NCI-H510A treated with DMSO at 0.1 percent for 48 hours (cell line): ENCODE measurements at places on chromosomes 5 and 9.

GRCh38 chr9:72465593-72465984 is 55.8 kb upstream of the TMC1 start:
- DNase-seq = no peak

DNA sequence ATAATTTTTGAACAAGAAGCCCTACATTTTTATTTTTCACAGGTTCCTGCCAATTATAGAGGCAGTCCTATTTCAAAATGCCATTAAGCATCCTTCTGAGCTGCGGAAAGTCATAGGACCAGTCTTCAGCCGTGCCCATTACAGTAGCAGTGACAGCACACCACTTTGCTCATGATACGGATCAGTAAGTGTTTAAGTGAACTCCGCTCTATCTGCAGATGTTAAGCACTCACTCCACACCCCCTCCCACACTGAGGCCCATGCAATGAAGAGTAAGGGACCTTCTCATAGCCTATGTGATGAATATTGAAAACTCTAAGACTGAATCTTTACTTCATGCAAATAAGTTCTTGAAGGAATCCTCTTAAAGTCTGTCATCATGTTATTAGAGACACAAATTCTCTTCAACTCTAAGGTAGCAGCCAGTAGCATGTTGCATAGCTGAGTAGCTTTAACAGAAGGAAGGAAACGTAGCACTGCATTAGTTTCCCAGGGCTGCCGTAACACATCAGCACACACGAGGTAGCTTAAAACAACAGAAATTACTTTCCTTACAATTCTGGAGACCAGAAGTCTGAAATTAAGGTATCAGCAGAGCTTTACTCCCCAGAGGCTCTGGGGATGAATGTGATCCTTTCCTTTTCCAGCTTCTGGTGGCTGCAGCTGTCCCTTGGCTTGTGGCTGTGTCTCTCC is 20.3 kb upstream of the TAF11L2 start:
- no peak for DNase-seq

- DNase-seq = no peak
Observed at GRCh38 chr9:8188723-8189407, 389.3 kb upstream of the DMAC1 start.

DNA sequence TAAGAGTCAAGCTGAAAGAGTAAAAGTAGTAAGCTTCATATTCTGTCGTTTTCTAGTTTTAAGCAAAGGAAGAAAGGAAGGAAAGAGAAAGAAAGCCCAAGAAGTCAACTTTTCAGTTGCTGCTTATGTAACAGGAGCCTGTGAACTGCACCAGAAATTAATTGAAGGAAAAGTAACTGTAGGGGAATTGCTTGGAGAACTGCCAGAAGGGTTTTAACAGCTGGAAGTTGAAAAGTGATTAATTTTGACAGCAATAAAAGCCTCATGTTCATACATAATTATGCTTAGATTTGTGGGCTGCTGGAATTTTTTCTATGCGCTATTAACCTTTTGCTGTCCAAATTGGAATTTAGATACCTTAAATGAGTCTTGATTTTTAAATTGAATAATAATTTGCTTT is 255.7 kb downstream of the ENC1 start:
- DNase-seq = no peak

DNA sequence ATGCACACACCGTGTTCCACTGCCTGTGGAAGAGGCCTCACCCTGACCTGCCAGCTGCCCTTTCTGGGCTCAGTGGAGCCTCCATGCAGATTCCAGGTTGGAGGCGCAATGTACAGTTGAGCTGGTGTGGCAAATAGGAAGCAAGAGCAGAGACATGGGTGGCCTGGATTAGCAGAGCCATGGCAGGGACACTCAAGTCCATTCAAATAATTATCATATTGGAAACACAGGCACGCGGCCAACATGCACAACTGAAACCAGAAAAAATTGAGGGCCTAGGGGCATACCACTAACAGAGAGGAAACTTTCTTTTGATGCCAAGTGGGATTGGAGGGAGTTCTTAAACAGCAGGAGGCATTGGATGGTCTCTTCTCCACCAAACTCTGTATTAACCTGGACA is 35.8 kb downstream of the OTULINL start:
- no peak for DNase-seq

DNA sequence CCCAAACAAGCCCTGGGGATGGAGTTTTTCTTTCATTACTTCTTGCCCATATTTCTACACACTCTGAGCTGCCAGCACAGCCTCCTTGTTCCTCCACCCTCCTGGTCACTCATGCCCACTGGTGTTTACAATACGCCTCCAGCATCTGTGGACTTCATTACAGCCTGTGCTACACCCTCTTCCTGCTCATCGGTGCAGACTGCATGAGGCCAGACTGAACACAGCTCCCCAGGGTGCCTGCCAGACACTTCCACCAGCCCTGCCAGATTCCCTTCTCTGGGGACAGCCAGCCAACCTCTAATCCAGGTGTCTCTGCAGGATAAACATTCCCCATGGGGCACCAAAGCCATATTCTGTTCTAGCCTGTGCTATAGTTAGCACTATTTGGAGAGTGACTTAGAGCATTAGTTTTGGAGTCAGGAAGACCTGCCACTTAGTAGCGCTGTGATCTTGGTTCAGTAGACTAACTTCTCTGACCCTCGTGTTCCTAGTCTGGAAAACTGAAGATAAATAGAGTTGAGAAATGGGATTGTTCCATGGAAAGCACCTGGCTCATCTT is 163.8 kb upstream of the KLF4 start:
- DNase-seq = peak; percentile 17

GRCh38 chr9:87604886-87605588 is 107.4 kb downstream of the DAPK1 start:
- no peak for DNase-seq

GRCh38 chr5:92002721-92003274 is 619.7 kb upstream of the ARRDC3 start:
- no peak for DNase-seq

- DNase-seq = no peak
Observed at GRCh38 chr9:134233022-134233421, 68.7 kb upstream of the RNU6ATAC start.

GRCh38 chr5:83721953-83722901 is 1.6 kb upstream of the HAPLN1 start:
- peak; percentile 67 for DNase-seq

- peak; percentile 57 for DNase-seq
Observed at GRCh38 chr5:16592255-16592654, 24.5 kb downstream of the RETREG1 start.

GRCh38 chr5:67827541-67827940 is 388.0 kb upstream of the PIK3R1 start:
- DNase-seq = no peak

DNA sequence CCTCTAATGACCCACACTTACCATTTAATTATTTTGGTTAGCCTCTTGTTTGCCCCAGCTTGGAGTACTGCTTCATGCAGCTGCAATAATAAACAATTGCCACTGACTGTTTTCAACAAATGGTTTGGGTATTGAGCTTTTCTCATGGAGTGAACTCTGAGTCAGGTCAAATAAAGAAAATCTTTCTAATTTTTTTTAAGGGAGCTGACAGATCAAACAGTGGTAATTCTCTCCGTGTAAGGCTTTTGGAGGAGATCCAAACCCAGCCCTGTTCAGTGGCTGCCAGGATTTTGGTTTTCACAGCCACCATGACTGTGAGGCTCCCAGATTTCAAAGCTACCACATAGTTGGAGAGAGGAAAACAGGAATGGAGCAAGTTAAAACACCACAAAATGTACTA is 110.7 kb upstream of the EFNA5 start:
- no peak for DNase-seq

- no peak for DNase-seq
Observed at GRCh38 chr5:97499605-97500004, 316.6 kb upstream of the RIOK2 start.

DNA sequence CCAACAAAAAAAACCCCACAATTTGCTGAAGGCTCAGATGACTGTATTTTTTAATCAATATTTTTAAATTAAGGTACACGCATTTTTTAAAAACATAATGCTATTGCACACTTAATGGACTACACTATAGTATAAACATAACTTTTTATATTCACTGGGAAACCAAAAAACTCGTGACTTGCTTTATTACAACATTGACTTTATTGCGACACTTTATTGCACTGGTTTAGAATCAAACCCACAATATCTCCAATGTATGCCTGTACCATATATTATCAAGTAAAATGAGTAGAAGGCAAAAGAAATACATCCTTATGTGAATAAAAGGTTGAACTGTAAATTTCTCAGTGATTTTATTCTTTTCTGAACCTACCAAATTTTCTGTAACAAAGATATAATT is 53.7 kb downstream of the RICTOR start:
- no peak for DNase-seq

DNA sequence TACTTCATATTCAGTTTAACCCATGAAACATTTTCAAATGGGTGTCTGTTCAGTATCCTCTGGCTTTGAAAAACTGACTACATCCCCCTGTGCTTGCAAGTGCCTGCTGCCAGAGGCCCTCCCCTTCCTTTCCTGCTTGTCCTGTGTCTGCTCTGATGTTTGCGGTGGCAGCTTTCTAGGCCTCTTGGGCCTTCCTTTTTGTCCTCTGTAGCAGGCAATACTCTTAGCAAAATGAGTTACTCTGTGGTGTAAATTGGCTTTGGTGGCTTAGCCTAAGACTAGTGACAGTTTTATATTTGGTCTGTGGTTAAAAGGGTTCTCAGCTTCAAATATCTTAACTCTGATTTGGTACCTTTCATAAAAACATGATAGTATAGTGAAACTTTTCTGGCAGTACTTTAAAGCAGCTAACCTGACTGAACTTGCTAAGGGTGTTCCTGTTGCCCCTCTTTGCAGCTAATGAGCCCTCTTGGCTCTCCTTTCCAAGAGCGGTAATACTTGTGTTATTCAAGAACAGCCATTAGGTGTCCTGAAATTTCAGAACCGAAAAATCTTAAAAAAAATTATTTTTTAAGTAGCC is 76.6 kb downstream of the GOLM1 start:
- no peak for DNase-seq

DNA sequence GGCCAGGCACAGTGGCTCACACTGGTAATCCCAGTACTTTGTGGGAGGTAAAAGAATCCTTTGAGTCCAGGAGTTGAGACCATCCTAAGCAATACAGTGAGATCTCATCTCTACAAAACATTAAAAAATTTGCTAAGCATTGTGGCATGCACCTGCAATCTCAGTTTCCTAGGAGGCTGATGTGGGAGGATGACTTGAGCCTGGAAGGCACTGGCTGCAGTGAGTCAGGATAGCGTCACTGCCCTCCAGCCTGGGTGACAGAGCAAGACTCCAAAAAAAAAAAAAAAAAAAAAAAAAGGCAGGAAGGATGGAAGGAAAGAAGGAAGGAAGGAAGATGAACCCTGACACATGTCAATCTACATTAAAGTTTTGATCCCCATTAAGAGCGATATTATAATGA is 1452.2 kb upstream of the ACO1 start:
- no peak for DNase-seq

GRCh38 chr9:78041971-78042370 is 10.4 kb upstream of the GNAQ start:
- no peak for DNase-seq

DNA sequence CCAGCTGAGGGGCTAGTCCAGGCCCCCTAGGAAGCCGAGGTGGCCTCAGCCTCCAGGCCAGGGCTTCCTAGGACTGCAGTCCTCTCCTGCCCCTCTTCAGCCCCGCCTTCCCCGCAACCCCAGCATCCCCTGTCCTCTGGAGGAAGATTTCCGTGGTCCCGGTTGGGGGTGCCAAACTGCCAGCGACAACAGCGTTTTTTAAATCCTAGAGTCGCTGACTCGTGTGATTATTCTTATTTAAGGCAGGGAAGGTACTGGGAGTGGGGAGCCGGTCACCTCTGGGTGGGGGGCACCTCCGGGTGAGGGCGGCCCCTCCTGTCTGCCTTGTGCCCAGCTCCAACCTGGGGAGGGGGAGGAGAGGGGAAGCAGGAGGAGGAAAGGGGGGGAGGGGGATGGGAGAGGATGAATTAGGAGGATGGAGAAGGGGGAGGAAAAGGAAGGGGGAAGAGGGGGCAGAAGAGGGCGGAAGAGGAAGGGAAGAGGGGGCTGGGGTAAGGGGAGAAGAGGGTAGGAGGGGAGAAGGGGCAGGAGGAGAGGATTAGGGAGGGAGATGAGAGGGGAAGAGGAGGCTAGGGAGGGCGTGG is 173.1 kb upstream of the IER5L start:
- DNase-seq = no peak

GRCh38 chr5:160651692-160652645 is 200.0 kb downstream of the ATP10B start:
- no peak for DNase-seq

DNA sequence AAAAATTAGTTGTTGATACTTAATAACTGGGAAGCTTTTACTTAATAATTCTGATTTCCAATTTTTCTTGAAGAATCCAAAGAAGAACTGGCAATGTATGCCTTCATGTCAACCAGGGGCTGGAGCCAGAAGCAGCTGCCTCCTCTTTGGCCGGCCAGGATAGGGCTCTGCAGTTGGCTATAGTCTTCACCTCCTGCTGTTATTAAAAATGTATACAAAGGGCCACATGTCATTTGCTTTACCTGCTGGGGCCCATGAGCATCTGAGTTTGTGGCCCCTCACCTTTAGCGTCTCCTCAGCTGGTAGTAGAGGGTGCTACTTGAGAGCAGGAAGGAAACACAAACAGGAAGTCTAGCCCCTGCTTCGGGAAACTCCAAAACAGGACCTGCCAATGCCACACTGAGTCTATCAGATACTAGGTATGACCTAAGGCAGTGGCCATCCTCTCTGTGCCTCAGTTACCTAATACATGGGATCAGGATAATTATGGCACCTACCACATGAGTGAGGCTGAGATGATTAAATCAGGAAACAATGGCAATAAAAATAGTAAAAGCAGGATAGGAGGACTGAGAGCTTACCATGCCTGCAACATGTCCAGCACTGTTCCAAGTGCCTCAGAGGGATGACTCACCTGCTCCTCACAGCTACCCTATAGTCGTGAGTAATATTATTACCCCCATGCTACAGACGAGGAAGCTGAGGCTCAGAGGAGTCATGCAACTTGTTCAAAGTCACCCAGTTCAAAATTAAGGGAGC is 21.3 kb downstream of the CCDC69 start:
- no peak for DNase-seq

GRCh38 chr5:59943452-59944113 is 50.1 kb upstream of the PDE4D start:
- DNase-seq = no peak

GRCh38 chr5:160802592-160802991 is 49.4 kb downstream of the ATP10B start:
- DNase-seq = no peak

GRCh38 chr9:95316794-95317118 is 753 bp downstream of the FANCC start:
- peak; percentile 90 for DNase-seq

DNA sequence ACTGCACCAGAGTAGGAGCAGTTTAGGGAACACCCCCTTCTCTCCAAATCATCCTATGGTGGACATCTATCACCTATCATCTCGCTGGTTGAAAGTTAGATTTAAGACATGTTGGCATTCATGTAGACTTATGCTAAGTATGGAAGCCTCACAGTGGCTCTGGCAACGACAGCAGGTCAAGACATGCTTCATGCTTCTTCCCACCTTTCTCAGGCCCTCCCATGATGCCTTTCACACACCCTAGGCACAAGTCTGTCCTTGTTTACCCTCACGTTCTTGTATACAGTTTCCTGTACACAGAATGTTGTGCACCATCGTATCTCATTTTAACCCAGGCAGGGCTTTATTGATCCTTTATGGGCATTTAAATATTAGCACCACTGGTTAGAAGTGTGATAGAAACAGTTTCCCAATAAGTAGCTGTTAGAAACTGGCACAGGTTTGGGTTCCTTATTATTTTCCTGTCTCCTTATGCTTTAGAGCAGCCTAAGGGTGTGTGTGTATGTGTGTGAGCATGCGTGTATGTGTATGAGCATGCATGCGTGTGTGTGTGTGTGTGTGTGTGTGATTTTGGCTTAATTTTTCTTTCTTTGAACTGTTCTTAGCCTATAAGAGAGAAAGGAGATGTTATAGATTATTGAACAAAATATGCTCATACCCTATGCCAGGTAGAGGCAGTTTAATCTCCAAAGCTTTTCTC is 160.6 kb downstream of the NTRK2 start:
- no peak for DNase-seq
